ENCODE measurements at places on chromosomes 6 and 20. TPM values are rescaled to one million over a fixed set of nuclear protein-coding genes. Genes with fewer than 3 reads are reported as not detected.

SEC63 gene
- total RNA-seq: 31.7 TPM

POM121L2 gene
- total RNA-seq: not detected

PTGIS gene
- 97.6 TPM for total RNA-seq

C6orf118 gene
- not detected for total RNA-seq

LZTS3 gene
- 8.3 TPM for total RNA-seq

TSBP1 gene
- not detected for total RNA-seq

HLA-DRB1 gene
- 24.0 TPM for total RNA-seq

PAX1 gene
- total RNA-seq: not detected

IPCEF1 gene
- 1.1 TPM for total RNA-seq

BTN1A1 gene
- total RNA-seq: not detected

AIF1 gene
- total RNA-seq: 59.6 TPM

PLA2G7 gene
- not detected for total RNA-seq

SNX5 gene
- total RNA-seq: 70.3 TPM

SHLD1 gene
- total RNA-seq: 3.1 TPM

DNA sequence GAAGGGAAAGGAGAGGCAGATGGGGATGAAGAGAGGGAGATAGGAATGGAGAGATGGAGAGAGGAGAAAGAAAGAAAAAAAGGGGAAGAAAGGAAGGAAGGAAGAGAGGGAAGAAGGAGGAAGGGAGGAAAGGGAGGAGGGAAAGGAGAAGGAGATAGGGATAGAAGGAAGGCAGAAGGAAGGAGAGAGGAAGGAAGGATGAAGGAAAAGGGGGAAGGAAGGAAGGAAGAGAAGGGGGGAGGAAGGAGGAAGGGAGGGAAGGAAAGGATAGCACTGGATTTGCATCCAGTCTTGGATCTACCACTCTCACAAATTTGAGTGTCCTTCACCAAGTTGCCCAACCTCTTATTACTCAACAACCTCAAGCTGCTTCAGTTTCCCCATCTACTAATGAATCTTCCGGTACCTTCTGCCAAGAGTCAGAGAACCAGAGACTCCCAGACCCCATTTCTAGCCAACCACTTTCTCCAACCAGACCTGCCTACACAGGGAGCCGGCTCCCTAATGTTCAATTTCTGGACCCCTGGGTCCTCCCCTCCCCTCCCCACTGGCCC, 79.7 kb upstream of the FOXP4 start:
- H3K36me3 ChIP-seq: no peaks in the 10 kb centered on the region
- peaks cover 9% of the 10 kb centered on the region for H3K27me3 ChIP-seq
- DNase-seq: no peak
- peaks cover 9% of the 10 kb centered on the region for H3K4me1 ChIP-seq

GRCh38 chr6:155201461-155202226, 62.2 kb upstream of the CLDN20 start:
- no peak for DNase-seq
- peak overlapping the region; percentile 87 for H3K27ac ChIP-seq
- H3K4me3 ChIP-seq: no peak overlapping the region
- no peaks in the 10 kb centered on the region for H3K27me3 ChIP-seq
- peaks cover 16% of the 10 kb centered on the region for H3K4me1 ChIP-seq

- H3K36me3 ChIP-seq: peaks cover 87% of the 10 kb centered on the region
- no peak overlapping the region for H3K4me3 ChIP-seq
- no peaks in the 10 kb centered on the region for H3K27me3 ChIP-seq
- no peak overlapping the region for H3K27ac ChIP-seq
- no peak for DNase-seq
Measured at GRCh38 chr20:38001981-38002380, 31.3 kb downstream of the TTI1 start.

GRCh38 chr6:150297327-150298029, 71.3 kb upstream of the IYD start:
- no peak overlapping the region for H3K27ac ChIP-seq
- no peak for DNase-seq

GRCh38 chr6:89799096-89799495, 20.5 kb downstream of the MDN1 start:
- H3K36me3 ChIP-seq: peaks cover 44% of the 10 kb centered on the region
- H3K4me1 ChIP-seq: no peaks in the 10 kb centered on the region
- no peak overlapping the region for H3K27ac ChIP-seq
- DNase-seq: no peak
- H3K27me3 ChIP-seq: no peaks in the 10 kb centered on the region

- no peak for DNase-seq
- H3K27ac ChIP-seq: peak overlapping the region; percentile 55
- peaks cover 3% of the 10 kb centered on the region for H3K27me3 ChIP-seq
- H3K4me1 ChIP-seq: peaks cover 5% of the 10 kb centered on the region
- H3K4me3 ChIP-seq: peak overlapping the region; percentile 55
- no peaks in the 10 kb centered on the region for H3K36me3 ChIP-seq
Measured at GRCh38 chr6:137043710-137044365, 927 bp downstream of the IL20RA start.

DNA sequence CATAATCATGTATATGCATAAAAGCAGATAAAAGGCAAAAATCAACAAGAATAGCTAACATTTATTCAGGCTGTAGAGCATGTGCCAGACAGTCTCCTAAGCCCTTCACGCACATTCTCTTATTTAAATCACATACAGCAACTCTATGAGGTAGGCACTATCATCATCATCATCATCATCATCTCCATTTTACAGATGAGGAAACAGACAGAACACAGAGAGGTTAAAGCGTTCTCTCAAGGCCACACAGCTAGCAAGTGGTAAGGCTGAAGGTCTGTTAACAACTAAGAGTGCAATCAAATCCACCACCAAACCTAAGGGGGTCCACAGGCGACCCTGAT, 857 bp upstream of the PLEKHG1 start:
- no peak overlapping the region for H3K4me3 ChIP-seq
- no peak for DNase-seq
- no peaks in the 10 kb centered on the region for H3K4me1 ChIP-seq
- no peaks in the 10 kb centered on the region for H3K36me3 ChIP-seq

DNA sequence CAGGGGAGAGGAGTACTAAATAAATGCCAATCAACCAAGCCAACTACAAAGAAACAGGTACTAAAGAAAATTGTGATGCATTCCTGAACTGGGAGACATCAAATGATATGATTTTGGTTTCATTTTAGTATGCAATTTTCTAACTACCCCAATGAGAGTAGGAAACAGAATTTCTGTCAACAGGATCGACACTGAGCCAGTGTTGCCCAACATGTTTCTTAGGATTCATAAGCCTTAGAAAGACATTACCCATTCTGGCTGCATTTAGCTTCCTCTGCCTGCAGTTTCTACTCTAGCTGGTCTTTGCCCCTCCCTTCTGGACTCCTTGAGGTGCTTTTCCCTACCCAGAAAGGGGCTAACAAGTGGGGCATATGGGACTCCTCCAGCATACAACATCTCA, 49.8 kb downstream of the KCTD20 start:
- H3K36me3 ChIP-seq: peaks cover 19% of the 10 kb centered on the region
- no peak for DNase-seq
- H3K27ac ChIP-seq: no peak overlapping the region
- H3K27me3 ChIP-seq: no peaks in the 10 kb centered on the region
- no peaks in the 10 kb centered on the region for H3K4me1 ChIP-seq

DNA sequence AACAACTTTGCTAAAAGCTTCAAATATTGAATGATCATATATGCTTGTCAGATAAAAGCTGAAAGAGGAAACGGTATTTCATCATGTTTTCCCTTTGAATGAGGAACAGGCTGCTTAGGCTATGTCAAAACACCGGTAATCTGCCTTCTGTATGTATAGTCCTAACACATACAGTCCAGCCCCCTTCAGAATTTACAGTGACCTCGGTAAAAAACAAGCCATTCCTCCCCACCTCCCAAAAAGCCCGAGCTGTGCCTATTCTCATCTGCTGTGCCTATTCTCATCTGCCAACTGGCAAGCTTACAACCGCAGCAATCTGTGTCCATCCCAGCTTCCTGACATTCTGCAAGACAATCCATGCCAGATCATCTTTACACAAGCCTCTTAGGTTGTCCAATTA, 26.8 kb upstream of the UBE2J1 start:
- H3K4me3 ChIP-seq: no peak overlapping the region
- no peaks in the 10 kb centered on the region for H3K27me3 ChIP-seq
- no peaks in the 10 kb centered on the region for H3K4me1 ChIP-seq
- no peak for DNase-seq
- H3K36me3 ChIP-seq: no peaks in the 10 kb centered on the region

- peak overlapping the region; percentile 38 for H3K27ac ChIP-seq
- H3K4me3 ChIP-seq: no peak overlapping the region
- no peaks in the 10 kb centered on the region for H3K36me3 ChIP-seq
- H3K4me1 ChIP-seq: peaks cover 19% of the 10 kb centered on the region
- H3K27me3 ChIP-seq: no peaks in the 10 kb centered on the region
Measured at GRCh38 chr6:52389264-52389625, 27.3 kb downstream of the PAQR8 start.

GRCh38 chr6:4365686-4366085, 230.3 kb upstream of the ECI2 start:
- no peaks in the 10 kb centered on the region for H3K27me3 ChIP-seq
- H3K4me1 ChIP-seq: no peaks in the 10 kb centered on the region
- DNase-seq: no peak
- no peak overlapping the region for H3K4me3 ChIP-seq
- H3K36me3 ChIP-seq: no peaks in the 10 kb centered on the region

GRCh38 chr6:40792183-40792582, 205.0 kb upstream of the LRFN2 start:
- DNase-seq: no peak
- H3K36me3 ChIP-seq: no peaks in the 10 kb centered on the region
- H3K27me3 ChIP-seq: no peaks in the 10 kb centered on the region
- no peak overlapping the region for H3K27ac ChIP-seq
- peaks cover 9% of the 10 kb centered on the region for H3K4me1 ChIP-seq

DNA sequence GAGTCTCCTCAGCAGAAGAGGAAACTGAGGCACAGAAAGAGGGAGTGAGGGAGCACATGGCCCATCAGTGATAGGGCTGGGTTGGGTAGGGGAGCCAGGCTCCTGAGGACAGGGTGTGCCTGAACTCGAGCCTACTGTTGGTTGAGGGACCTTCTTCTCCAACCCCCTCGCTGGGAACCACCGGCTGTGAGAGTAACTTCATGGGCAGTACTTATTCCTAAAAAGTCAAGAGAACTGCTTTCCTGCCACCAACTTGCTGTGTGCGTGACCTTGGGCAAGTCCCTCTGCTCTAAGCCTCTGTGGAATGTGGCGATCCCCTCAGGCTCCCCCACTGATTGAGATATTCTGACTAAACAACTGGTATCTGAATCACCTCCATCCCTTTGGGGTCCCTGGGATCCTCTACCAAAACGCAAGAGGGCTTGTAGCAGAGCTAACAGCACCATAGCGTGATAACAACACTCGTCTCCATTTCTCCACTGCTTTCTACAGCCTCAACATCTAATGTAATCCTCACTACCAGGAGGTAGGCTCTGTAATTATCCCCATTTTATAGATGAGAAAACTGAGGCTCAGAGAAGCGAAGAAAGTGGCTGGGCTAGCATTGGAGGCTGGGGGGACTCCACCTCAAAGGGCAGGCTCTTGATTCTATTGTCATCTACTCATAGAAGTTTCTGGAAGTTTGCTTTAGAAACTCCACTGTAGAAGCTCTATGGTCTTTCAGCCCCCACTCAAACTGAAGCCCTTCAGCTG, 76.0 kb downstream of the JPH2 start:
- no peak overlapping the region for H3K4me3 ChIP-seq
- H3K4me1 ChIP-seq: peaks cover 42% of the 10 kb centered on the region
- no peak for DNase-seq
- no peaks in the 10 kb centered on the region for H3K27me3 ChIP-seq
- peaks cover 28% of the 10 kb centered on the region for H3K36me3 ChIP-seq

- no peak overlapping the region for H3K4me3 ChIP-seq
- no peaks in the 10 kb centered on the region for H3K36me3 ChIP-seq
- DNase-seq: no peak
- no peak overlapping the region for H3K27ac ChIP-seq
Measured at GRCh38 chr20:12875510-12875909, 133.3 kb upstream of the SPTLC3 start.

- no peak for DNase-seq
- H3K4me1 ChIP-seq: no peaks in the 10 kb centered on the region
- H3K36me3 ChIP-seq: no peaks in the 10 kb centered on the region
- no peaks in the 10 kb centered on the region for H3K27me3 ChIP-seq
- H3K4me3 ChIP-seq: no peak overlapping the region
Measured at GRCh38 chr6:108027594-108027993, 46.9 kb downstream of the OSTM1 start.

DNA sequence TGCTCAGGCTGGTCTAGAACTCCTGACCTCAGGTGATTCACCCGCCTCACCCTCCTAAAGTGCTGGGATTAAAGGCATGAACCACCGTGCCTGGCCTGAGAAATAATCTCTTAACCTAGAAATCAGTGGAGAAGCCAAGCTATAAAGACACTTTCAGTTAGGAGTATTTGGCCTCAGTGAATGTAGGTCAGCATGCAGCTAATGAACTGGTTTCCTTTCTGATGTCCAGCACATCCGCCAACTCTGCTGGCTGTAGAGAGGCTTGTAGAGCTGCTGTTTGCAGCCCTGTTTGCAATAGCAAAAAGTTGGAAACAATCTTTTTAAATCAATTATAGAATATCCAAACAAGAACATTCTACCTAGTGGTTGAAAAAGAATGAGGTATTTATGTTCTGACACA, 42.4 kb upstream of the ELOVL5 start:
- H3K27me3 ChIP-seq: no peaks in the 10 kb centered on the region
- H3K4me1 ChIP-seq: no peaks in the 10 kb centered on the region
- H3K27ac ChIP-seq: no peak overlapping the region
- no peak for DNase-seq
